ENCODE measurements at places on chromosomes 6 and 20.

DNA sequence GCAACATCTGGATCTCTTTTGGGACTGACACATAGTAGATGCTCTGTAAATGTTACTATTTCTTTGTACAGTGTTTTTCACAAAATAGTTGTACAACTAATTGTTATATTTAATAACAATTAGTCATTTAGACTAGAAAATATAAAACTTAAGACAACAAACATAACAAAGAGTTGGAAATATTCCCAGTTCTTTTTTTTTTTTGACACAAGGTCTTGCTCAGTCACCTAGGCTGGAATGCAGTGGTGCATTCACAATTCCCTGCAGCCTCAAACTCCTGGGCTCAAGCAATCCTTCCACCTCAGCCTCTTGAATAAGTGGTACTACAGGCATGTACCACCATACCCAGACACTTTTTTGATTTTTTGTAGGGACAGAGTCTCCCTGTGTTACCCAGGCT, 105.8 kb downstream of the UTRN start:
- no peak for DNase-seq

- DNase-seq = no peak
Observed at GRCh38 chr6:43665376-43665775, 20.5 kb downstream of the RSPH9 start.

DNA sequence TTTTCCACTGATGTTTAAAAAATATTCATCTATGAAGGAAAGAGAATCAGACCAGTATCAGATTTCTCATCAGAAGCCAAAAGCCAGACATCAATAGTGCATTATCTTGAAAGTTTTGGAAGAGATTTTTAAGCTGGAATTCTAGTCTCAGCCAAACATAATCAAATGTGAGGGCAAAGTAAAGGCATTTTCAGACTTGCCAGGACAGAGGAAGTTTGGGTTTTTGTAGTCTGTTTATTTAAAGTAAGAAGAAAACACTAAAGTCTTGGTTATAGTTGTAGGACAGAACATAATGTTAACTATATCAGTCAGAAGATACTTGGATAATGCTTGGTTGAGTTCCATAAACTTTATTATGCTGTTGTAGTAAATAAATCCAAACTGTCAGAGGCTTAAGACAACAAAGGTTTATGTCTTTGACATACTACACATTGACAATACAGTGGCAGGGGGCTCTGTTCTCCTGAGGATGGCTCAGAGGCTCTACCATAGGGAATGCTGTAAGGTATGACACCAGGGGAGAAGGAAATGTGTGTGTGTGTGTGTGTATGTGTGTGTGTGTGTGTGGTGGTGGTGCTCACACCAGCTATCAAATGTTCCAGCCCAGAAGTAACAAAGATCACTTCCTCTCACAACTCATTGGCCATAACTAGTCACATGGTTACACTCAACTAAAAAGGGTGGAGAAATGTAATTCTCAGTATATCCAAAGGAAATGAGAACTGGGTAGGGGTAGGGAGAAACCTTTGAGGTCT, 26.7 kb upstream of the YWHAB start:
- no peak for DNase-seq

GRCh38 chr20:54123587-54124180, 50.1 kb downstream of the CYP24A1 start:
- no peak for DNase-seq

- DNase-seq = no peak
Observed at GRCh38 chr20:35326021-35326739, 34.0 kb upstream of the FAM83C start.

DNA sequence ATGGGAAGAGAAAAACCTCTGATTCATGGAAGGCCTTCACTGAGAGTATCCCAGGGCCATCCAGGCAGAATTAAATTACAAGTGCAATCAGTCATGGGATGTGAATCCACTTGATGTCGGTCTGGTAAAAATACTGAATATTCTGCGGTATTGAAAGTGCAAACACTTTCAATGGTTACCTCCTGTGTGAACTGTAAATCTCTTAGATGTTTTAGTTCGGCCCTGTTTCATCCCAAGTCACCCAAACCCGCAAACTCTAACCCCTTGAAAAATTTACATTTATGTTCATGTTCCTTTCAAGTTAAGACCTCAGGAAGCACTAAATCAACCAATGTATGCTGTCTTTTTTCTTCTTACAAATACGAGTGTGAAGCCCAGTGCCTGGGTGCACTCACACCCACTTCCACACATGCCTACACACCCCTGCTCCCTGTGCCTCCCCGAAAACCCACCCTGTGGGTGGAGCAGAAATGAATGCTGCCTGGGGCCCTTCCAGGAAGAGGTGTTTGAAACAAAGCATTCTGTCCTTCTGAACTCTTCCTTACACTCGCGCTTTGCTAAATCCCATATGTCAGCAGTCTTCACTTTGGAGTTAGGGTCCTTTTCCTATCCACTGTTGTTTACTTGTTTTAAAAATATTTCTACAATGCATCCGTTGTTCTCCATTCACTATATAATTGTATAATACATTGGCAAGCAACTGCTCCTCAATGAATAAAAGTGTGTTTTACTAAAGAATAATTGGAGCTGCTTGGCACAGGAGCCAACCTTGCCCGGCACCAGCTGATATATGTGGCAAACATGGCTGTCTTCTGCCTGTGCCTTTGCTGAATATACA, 62.7 kb downstream of the FYN start:
- no peak for DNase-seq

- no peak for DNase-seq
Observed at GRCh38 chr20:52242237-52243230, 51.0 kb upstream of the ZFP64 start.

DNA sequence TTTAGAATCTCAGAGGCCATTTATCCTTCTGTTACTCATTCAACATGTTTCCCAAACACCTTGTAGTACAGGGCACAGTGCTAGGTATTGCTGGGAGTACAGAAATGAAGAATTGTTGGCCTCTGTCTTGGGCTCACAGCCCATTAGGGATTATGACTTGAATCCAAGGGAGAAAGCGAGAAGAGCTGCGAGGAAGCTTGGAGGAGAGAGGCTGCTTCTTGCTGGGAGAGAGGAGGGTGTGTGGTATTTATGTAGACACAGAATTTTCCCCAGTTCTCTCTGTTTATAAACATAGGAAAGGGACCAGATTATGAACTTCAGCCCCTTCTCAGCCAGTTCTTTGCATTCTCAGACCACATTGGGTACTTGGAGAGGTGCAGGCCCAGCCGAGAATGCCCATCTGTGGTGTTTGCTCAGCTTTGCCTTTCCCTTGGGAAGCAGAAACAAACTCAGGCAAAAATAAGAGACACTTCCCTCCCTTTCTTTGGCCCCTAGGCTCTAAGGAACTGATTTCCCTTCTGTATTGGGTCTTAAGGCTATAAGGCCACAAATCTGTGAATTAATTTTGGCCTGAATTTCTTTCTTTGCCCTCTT, 17.9 kb downstream of the CHMP4B start:
- no peak for DNase-seq

- DNase-seq = no peak
Observed at GRCh38 chr6:73640179-73640750, 13.5 kb downstream of the SLC17A5 start.

GRCh38 chr20:4901031-4901818, 100.1 kb downstream of the SLC23A2 start:
- no peak for DNase-seq

- DNase-seq = no peak
Observed at GRCh38 chr6:106102034-106102433, 15.9 kb downstream of the PRDM1 start.

GRCh38 chr6:56850626-56851025, 104.3 kb upstream of the BEND6 start:
- no peak for DNase-seq

- DNase-seq = no peak
Observed at GRCh38 chr6:6479785-6480184, 108.7 kb upstream of the LY86 start.

- DNase-seq = no peak
Observed at GRCh38 chr20:19929012-19929360, 88.2 kb upstream of the NAA20 start.

DNA sequence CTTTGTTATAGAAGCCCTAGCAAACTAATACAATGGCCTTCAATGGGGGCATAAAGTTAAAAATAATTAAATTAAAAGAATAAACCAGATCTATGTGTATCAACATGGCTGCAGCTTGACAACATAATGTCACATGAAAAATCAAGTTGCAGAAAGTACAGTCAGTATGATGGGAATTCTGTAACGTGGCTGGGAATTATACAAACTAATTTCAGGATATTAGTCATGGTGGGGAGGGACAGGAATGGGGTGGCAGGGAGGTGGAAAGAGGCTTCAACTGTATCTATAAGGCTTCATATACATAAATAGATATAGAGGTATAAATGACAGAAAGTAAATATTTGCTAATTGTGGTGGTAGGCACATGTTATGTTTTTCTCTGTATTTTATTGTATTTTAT, 107.1 kb downstream of the UNC5CL start:
- no peak for DNase-seq

DNA sequence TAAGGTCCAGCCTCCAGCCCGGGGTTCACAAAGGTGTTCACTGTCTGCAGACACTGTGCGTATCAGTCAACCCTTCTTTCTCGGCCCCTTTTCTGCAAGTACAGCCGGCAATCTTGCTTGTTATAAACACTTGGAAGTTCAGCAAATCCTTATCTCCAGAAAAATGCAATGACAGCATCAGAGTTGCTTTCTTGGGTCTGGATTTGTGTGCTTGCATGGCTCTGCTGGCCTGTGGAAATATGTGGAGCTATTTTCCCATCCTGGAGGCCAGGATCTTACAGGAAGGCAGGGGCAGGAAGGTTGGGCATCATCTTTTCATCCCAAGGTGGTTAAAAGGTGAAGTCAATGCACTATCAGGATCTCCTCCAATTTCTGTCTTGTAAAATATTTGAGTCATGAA, 100.3 kb downstream of the SMOC2 start:
- no peak for DNase-seq

DNA sequence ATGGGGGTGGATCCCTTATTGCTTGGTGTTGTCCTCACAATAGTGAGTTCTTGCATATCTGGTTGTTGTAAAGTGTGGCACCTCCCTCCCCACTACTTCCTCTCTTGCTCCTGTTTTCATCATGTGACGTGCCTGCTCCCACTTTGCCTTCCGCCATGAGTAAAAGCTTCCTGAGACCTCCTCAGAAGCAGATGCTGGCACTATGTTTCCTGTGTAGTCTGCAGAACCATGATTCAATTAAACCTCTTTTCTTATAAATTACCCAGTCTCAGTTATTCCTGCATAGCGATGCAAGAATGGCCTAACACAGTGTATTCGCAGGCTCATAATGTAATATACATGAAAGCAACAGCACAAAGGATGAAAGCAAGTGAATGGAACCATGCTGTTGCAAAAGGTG, 28.4 kb upstream of the ANKRD60 start:
- no peak for DNase-seq

GRCh38 chr6:142819603-142820337, 125.2 kb downstream of the HIVEP2 start:
- no peak for DNase-seq
